Chondrocyte (in vitro differentiated cells): ENCODE measurements at places on chromosomes 11 and 22. TPM values are rescaled to one million over a fixed set of nuclear protein-coding genes. Genes with fewer than 3 reads are reported as not detected.

Gene DNAJB13
- not detected in 3 replicates for total RNA-seq

- no peak overlapping the region for H3K4me3 ChIP-seq
- DNase-seq, result no peak
- H3K27ac ChIP-seq, result no peak overlapping the region
- H3K27me3 ChIP-seq, result no peaks in the 10 kb centered on the region
- H3K4me1 ChIP-seq, result no peaks in the 10 kb centered on the region
- peaks cover 31% of the 10 kb centered on the region for H3K36me3 ChIP-seq
Observed at GRCh38 chr22:40265783-40266182, 80.5 kb upstream of the ADSL start.

Gene SLC25A18
- not detected in 3 replicates for total RNA-seq

Gene MCAT
- 7.4 to 11.1 TPM (median 8.6 TPM) in 3 replicates for total RNA-seq

- DNase-seq, result no peak
- no peaks in the 10 kb centered on the region for H3K4me1 ChIP-seq
- no peak overlapping the region for H3K27ac ChIP-seq
- H3K36me3 ChIP-seq, result no peaks in the 10 kb centered on the region
- H3K27me3 ChIP-seq, result no peaks in the 10 kb centered on the region
Observed at GRCh38 chr11:38282718-38283117, 1684.7 kb upstream of the RAG2 start.

DNA sequence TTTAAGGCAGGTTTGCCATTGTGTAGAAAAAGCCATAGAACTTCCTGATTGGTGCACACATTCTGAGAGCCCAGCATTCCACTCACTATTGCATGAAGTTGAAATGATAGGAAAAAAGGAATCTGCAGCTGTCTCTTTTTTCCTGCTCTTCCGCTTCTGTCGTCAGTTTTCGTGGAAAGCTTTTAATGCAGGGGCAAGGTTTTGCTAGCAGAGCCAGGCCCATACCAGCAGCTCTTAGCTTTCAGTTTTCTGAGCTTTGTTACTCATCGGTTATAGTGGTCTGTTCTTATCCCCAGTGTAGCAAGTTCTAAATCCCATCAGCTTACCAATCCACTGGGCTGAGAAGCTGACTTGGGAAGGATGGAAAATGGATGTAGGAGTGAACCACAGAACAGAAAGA, 162.9 kb upstream of the TTC12 start:
- no peaks in the 10 kb centered on the region for H3K4me1 ChIP-seq
- no peaks in the 10 kb centered on the region for H3K36me3 ChIP-seq
- H3K4me3 ChIP-seq, result no peak overlapping the region
- DNase-seq, result no peak
- H3K27ac ChIP-seq, result no peak overlapping the region

Gene MMP11
- 68.4 to 172 TPM (median 169 TPM) in 3 replicates for total RNA-seq
